Stimulated activated CD8-positive, alpha-beta memory T cell treated with anti-CD3 and anti-CD28 coated beads, Interleukin-2, amount 100 ng/mL, for 48 hours (primary cell): ENCODE measurements at places on chromosomes 16 and 17.

- DNase-seq, result no peak
Measured at GRCh38 chr17:10183931-10184930, 14.2 kb downstream of the GAS7 start.

- peak; percentile 18 for DNase-seq
Measured at GRCh38 chr17:55576996-55577586, 65.8 kb upstream of the SMIM36 start.

DNA sequence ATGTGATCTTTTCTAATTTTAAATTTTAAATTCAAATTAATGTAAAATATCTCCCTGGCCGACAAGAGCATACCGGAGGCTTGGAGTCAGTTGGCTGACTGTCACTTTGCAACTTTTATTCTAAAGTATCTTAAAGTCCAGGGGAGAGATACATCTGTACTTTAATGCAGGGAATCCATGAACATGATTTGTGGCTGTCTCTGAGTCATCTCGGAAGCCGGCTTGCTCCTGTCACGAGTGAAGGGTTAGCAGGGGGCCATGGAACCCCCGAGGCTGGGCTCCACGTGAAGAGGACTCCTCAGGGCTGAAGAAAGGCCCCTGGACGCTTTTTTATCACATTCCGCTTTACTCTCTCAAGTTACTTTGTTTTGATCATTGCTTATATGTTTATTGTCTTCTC lies 13.3 kb downstream of the TVP23A start:
- no peak for DNase-seq

GRCh38 chr17:81578561-81579225 lies 26.5 kb upstream of the FAAP100 start:
- no peak for DNase-seq

DNA sequence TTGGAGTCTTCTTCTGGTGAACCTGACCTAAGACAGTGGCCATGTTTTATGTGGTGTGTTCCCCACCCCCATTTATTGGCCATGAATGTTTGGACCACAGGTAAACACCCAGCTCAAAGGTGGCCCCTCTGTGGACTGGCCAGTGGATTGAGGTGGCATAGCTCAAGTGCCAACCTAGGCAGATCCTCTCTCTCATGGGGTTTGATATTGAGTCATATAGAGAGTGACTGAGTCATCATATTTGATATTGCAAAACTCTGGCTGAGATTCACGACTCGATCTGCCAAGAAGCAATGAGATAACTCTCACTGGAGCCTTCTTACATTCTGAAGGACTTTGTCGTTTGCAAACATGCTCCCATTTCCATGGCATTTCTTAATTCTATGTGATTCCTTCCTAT lies 10.5 kb upstream of the TEKT3 start:
- DNase-seq, result no peak

- DNase-seq, result no peak
Measured at GRCh38 chr17:65772989-65773388, 211.5 kb upstream of the AXIN2 start.

GRCh38 chr16:58411736-58412614 lies 19.7 kb downstream of the GINS3 start:
- no peak for DNase-seq

- no peak for DNase-seq
Measured at GRCh38 chr16:5875416-5875815, 777.8 kb upstream of the EEF2KMT start.

- DNase-seq, result no peak
Measured at GRCh38 chr16:5865236-5865635, 767.6 kb upstream of the EEF2KMT start.

- DNase-seq, result no peak
Measured at GRCh38 chr17:10337976-10338375, 34.8 kb downstream of the MYH13 start.

DNA sequence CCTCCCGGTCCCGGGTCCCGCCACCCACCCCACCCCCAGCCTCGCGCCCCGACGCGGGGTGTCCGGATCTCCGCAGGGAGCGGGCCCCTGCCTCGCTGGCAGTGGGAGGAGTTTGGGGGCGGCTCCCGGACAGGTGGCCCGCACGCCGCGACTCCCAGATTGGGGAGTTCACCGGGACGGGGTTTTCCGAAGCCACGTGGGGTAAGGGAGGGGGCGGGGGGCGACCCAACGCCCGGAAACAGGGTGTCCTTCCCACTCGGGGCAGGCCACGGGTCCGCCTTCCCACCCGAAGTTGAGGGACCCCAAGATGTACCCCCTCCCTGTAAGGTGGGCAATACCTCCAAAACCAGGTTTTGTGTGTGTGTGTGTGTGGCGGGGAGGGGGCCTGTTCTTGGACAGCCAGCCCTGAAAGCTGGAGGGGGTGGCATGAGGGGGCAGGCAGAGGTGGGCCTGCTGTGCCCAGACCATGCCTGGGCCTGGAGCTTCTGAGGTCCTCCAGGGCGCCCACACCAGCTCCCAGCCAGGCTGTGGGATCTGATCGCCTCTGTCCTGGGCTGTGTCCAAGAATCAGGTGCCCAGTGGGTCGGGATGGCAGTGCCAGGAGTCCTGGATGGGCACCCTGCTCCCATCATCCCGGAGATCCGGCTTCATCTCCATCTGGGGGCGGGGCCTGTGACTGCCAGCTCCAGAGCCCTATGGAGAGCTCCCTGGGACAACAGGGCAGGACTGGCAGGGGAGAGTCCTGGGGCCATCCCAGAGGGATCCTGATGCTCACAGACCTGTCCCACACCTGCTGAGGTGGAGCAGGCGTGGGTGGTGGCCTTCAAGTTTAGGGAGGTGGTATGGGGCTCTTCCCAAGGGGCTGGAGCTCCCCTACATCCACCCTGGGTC lies 767 bp downstream of the SYNGR2 start:
- DNase-seq, result peak; percentile 44

- DNase-seq, result no peak
Measured at GRCh38 chr17:50363217-50364060, 9.5 kb downstream of the MRPL27 start.

GRCh38 chr16:85234310-85235204 lies 122.3 kb upstream of the CIBAR2 start:
- DNase-seq, result no peak

DNA sequence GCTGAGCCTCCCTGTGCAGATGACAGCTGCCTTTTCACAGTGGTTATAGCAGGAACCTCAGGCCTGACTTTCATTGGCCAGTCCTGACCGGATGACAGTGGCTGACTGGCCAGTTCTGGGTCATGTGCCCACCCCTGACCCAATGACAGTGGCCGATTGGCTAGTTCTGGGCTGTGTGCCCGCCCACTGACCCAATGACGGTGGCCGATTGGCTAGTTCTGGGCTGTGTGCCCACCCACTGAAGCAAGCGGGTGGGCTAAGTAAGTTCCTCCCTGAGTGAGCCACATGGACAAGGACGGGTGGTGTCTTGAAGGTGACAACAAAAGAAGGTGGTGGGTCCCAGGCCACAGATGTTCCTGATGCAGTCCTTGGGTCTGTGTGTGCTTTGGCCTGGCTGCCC lies 9.5 kb downstream of the DEF8 start:
- no peak for DNase-seq

DNA sequence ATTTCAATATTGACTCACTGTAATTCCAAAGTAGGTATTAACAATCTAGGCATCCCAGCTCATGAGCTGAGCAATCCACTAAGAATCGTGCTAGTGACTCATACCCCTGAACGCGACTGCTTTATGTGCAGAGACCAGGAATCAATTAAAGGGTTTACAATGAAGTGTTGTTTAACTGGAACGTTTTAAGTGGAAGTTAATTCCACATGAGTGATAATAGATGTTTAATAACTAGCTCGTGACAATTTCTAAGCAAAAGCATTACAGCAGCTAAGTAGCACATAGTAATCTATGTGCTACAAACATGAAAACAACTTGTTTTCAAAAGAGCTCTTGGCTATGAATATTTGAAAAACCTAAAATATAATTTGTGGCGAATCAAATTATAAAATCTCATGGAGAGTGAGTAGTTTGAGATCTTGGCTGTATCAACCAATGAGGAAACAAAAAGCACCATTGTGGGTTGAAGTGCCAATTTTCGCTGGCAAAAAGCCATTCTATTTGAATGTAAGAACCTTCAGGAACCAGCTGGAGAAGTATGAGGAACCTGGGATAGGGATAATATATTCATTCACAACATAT lies 9.4 kb downstream of the GJC1 start:
- no peak for DNase-seq

DNA sequence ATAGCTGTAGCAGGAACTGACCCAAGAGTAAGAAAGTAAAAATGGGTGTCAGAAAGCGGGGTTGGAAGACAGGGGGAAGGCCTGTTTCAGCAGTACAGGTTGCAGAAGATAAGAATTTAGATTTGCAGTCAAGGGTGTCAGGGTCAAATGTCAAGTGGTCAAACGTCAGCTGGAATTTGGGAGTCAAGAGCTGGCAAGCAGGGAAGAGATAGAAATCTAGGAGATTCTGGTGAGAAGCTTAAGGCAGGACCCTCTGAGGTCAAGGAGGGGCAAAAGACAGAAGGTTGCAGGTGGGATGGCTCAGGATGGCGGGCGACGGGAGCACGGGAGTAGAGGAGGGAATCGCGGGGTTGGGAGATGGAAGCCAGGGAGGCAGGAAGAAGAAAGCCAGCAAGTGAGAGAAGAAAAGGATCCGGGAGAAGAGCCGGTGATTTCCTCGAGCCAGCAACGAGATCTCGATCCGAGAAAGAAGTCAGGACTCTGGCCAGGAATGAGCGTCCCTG lies 335 bp downstream of the SLC25A35 start:
- no peak for DNase-seq

DNA sequence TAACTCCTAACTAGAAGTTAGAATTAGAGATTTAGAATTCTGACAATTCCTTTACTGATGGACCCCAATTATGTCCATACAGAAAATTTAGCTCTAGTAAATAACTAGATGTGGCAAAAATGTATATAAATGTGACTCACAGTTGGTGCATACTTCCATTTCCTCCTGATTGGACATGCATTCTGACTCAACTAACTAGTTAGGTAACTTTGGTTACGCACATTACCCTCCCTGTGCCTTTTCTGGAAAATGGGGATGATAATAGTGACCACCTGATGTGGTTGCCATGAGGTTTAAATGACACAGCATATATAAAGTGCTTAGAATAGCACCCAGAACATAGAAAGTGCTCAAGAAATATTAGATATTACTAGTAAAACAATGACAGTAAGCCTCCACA lies 550.0 kb upstream of the SALL1 start:
- no peak for DNase-seq

DNA sequence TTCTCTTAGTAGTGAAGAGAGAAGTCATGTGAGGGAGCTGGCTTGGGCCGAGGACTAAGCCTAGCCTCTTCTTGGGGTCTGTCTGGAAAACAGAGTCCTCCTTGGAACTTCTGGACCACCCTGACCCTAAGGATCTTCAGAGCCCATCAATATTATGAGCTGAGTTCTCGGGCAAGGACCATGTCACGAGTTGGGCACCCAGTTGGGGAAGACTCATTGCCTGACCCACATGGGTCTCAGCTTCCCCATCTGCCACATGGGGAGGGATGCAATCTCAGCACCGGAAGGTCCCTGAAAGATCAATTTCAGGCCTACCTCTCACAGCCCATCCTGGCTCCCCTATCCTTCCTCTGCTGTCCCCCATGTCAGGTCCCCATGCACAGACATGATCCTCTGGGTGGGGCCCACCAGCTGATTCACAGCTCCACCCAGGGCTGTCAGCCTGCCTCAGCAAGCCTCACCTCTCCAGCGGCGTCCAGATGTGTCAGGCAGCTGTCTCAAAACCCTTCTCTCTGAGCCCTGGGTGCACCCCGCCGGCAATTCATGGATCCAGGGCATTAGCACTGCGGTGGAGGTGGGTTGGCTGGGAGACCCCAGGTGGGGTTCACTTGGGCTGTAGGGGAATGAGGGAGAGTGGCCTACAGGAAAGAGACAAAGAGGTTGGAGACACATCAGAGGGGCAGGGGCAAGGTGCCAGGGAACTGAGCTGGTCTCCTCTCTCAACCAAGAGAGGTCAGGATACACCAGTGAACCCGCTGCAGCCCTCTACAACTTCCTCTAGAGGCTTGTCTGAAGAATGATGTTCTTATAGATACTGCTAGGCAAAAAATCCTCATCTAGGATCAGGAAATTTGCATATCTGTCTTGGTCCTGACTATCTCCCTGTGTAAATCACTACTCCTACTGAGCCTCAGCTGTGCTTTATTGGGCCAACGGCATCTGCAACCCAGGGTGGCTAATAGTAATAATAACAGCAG lies 1.8 kb downstream of the NLRP1 start:
- no peak for DNase-seq

- no peak for DNase-seq
Measured at GRCh38 chr17:51029142-51029541, 91.5 kb downstream of the SPAG9 start.

- DNase-seq, result no peak
Measured at GRCh38 chr17:58079300-58080033, 3.8 kb upstream of the DYNLL2 start.

DNA sequence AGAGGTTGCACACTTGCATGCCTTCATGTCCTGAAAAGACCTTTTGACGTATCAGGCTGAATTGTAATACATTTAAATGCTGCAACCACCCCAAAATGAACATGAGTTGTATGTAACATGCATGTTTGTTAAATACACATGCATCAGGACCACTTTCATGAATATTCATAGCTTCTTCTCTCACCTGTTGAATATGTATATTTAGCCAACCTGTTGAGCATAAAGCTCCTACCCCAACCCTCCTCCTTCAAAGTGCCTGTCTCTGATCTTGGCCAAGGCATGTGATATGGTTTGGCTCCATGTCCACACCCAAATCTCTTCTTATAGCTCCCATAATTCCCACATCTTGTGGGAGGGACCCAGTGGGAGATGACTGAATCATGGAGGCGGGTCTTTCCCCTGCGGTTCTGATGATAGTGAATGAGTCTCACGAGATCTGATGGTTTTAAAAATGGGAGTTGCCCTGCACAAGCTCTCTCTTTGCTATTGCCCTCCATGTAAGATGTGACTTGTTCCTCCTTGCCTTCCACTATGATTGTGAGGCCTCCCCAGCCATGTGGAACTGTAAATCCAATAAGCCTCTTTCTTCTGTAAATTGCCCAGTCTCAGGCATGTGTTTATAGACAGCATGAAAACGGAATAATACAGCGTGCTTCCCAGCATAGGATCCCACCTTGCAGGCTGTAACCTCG lies 3.8 kb upstream of the CRYM start:
- DNase-seq, result no peak

- DNase-seq, result no peak
Measured at GRCh38 chr17:74243013-74243755, 29.8 kb downstream of the TTYH2 start.
